ENCODE measurements at places on chromosomes 3 and 15.

DNA sequence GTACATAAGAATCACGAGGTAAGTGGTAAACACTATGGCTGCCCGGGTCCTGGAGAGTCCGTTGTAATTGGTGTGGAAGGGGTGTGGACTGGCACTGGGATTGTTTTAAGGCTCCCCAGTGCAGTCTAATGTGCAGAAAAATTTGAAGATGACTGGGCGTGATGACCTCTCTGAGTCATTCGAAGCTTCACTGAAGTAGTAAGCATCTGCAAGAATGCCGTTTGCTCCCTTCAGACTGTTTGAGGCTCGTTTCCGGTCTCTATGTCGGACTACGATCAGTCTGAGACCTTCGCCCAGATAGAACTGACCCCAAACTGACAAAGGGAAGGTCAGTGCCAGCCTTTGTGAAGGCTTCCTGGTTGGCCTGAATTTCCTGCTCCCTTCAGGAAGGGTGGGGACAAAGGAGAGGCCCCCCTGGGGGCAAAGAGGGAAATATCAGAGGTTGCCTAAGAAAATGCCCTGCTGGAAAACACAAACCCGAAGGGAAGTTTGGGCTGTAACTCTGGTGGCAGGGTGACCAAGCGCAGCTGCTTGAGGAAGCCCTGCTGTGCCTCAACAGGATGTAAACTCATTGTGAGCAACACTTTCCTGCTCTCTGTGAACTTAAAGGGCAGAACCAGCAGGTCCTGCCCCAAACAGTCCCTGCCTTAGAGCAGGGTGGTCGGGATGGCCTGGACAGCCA, 34.6 kb downstream of the BTD start:
- DNase-seq: no peak

- no peak for DNase-seq
Observed at GRCh38 chr3:55795746-55796145, 308.6 kb upstream of the WNT5A start.

DNA sequence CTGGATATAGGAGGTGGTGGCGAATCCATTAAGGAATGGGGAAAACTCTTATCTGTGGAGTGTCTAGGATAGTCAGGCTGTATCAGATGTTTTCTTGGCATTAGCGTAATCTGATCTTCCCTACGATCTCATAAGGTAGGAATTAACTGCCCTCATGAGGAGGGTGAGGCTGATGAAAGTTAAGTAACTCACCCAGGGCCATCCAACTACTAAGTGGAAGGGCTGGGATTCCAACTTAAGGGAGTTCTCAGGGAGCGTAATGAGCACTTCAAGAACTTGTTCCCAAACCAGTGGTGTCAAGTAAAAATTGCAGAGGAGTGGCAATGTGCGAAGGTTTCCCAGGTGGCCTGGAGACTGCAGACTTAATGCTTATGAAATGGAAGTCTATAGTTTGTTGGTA, 55.9 kb upstream of the OSBPL11 start:
- no peak for DNase-seq

DNA sequence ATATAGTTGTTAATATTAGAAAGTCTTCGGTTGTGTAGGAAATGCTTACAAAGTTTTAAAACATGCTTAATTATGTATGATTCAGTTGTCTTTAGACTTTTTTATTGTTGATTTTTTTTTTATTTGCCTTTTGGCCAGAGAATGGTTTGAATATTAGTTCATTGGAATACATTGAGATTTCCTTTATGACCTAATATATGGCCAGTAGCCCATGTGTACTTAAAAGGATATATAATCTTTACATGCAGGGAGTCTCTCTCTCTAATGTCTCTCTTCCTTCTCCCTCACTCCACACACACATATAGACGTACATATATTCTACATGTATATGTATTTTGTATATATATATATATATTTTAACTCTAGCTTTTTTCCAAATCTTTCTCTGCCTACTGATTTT, 67.3 kb upstream of the SKIL start:
- no peak for DNase-seq

DNA sequence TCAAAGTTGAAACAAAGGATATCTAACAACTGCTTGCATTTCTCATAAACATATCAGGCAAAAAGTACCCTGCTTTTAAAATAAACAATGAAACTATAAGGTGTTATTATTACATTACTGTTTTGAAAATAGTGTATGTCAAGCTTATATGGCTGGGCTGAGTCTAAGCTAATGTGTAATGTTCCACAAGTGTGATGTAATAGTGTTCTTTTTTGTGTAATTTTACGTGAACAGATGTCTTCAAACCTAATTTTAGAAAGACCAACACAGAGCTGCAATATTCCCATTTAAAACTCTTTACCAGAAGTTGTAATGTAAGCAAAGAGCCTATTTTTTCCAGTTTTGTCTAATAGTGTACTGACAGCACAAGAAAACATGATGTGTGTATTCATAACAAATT, 34.0 kb downstream of the MINDY2 start:
- no peak for DNase-seq

DNA sequence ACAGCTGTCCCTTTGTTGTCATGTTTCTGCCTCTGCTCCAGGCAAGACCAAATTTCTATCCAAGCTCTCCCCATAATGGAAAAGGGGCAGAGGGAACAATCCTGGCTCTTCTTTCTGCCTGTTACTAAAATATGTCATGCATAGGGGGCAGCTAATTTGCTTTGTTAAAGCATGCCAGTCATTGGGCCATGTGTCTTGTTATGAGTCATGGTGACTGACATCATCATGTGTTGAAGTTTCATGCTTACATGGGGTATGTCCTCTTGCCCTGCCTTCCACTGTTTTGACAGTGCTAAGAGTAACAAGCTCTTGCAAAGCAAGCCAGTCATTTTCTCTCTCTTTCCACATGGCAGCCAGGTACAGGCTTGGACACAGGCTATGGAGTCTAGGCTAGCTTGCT, 268.9 kb downstream of the GABRB3 start:
- no peak for DNase-seq

DNA sequence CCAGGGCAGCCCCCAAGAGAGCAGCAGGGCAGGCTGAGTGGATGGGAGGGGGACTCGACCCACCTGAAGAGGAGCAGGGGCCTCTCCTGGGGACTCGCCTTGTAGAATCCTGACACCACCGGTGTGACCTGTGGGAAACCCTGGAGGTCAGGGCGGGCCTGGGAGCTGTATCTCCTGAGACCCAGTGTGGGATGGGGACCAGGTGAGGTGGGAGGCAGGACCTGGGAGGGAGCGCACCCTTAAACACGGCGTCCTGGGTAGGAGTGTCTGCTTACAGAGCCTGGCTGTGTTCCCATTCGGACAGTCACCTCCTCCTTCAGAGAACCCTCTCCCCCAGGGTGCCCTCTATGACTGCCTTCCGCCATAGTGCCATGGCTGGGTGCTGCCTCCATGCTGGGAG, 27.1 kb downstream of the C15orf39 start:
- no peak for DNase-seq

GRCh38 chr3:133999891-134000685, 29.6 kb downstream of the SLCO2A1 start:
- DNase-seq: no peak
